Stimulated activated CD4-positive, alpha-beta T cell treated with anti-CD3 and anti-CD28 coated beads, Interleukin-1b, Interleukin-23, amount 100 ng/mL, for 4 hours (primary cell): ENCODE measurements at places on chromosomes 11 and 22.

- no peak for DNase-seq
Measured at GRCh38 chr11:130171534-130171933, 12.0 kb downstream of the ST14 start.

DNA sequence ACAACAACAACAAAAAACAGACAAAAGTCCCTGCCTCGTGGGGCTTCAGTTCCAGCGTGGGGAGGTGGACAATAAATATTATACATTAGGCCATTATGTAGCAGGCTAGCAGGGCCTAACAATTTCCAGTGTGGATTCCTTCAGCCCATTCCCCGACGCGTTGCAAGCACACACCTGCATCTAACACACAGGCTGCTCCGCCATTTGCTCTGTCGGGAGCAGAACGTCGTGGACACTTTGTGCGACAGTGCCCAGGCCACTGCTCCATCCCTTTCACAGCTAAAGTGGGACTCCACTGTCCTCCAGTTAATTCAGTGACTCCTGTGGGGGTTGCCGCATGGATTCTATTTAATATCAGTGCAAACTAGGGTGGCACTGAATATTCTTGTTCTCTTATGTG is 10.9 kb upstream of the FGF3 start:
- no peak for DNase-seq

- DNase-seq = no peak
Measured at GRCh38 chr22:25748140-25748539, 6.2 kb downstream of the MYO18B start.

DNA sequence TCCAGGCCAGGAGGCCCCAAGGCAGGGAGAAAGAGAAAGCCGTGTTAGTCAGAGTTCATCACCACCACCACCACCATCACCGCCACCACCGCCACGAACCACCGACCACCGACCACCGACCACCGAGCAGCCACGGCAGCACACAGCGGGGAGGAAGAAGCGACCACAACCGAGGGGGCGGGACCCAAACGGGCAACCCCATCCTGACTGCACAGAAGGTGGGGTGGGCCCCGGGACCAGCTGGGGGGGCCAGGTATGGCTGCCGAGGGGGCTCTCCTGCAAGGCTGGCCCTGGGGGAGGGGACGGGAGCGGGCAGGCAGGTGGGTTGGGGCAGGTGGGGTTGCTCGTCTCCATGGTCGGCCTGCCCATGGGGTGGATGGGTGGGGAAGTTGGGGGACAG is 34.2 kb downstream of the SYT7 start:
- DNase-seq = no peak

GRCh38 chr11:19176629-19177186 is 25.1 kb downstream of the CSRP3 start:
- no peak for DNase-seq

DNA sequence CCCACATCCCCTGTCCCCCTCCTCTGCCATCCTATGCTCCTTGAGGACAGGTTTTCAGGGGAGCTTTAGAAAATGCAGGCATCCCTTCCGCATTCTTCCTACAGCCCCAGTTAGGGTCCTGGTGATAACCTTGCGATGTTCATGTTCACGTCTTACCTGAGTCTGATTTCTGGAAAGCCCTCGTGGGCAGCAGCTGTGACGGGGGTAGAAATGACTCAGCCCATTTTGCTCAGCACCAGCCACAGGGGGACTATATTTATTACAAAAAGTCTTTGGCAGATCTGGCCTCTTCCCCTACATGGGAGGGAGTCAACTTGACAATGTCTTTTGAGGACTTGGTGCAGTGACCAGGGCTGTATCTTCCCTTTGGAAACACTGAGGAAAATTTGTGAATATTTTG is 12.3 kb downstream of the PKNOX2 start:
- DNase-seq = no peak

DNA sequence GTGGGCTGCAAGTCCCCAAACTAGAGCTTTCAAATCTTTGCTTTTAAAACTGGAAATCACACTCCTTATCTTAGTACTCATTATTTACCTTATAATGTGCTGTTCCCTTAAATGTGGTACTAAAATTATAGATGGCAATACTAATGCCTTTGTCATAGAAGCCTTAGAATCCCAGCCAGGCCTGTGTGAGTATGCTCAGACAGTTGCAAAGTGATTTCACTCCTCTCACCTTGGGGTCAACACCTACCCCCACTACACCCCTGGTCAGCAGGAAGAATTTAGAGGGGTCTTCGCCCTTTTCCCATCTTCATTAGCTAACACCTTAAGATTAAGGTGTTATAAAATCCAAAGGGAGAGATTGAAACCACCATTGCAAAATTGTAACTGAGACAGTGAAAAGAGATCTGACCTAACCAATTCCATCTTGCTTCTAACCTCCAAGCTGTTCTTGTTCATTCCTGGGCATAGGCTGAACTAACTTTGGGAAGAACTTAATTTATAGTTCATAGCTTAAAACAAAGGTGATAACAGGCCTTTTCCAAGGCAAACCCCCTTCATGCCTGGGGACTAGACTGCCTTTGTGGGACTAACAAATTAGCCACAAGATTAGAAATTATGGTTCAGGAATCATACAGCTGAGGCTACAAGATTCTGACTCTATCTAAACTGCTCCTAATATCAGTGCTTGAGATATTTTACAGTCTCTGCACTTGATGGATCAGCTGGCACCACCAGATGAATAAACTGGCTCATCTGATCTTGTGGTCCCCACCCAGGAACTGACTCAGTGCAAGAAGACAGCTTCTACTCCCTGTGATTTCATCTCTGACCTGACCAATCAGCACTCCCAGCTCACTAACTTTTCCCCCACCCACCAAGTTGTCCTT is 10.4 kb upstream of the MRPL17 start:
- DNase-seq = no peak

DNA sequence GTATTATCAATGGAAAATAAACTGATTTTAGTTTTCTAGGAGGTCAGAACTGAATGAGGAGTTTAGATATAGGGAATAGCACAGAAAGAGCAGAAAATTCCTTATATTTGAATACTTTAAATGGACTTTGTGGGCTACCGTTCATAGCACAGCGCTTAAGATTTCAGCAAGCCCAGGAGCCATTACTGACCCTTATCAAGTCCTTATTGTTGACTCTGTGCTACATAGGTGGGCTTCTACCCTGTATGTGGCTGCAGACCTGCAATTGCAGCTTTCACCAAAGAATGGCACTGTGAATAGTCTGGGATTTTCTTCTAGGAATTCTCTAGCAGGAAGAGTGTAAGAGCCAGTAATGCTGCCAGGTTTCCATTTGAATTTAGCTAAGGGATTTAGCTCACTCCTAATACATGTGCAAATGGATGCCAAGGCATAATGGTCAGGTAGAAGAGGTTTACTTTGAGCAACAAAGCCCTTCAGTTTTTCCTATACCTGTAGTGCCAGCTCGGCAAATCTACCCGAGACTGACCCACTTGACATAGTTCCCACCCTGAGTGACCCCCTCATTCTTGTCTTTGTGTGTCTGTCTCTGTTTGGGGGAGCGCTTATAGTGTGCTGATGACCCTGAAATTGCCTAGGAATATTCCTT is 42.5 kb upstream of the DLAT start:
- DNase-seq = no peak

GRCh38 chr11:65424205-65425104 is 1.9 kb downstream of the NEAT1 start:
- DNase-seq = peak; percentile 64

- no peak for DNase-seq
Measured at GRCh38 chr11:6474806-6475500, 1.2 kb upstream of the TRIM3 start.

- DNase-seq = no peak
Measured at GRCh38 chr11:69684651-69685050, 9.5 kb upstream of the LTO1 start.

DNA sequence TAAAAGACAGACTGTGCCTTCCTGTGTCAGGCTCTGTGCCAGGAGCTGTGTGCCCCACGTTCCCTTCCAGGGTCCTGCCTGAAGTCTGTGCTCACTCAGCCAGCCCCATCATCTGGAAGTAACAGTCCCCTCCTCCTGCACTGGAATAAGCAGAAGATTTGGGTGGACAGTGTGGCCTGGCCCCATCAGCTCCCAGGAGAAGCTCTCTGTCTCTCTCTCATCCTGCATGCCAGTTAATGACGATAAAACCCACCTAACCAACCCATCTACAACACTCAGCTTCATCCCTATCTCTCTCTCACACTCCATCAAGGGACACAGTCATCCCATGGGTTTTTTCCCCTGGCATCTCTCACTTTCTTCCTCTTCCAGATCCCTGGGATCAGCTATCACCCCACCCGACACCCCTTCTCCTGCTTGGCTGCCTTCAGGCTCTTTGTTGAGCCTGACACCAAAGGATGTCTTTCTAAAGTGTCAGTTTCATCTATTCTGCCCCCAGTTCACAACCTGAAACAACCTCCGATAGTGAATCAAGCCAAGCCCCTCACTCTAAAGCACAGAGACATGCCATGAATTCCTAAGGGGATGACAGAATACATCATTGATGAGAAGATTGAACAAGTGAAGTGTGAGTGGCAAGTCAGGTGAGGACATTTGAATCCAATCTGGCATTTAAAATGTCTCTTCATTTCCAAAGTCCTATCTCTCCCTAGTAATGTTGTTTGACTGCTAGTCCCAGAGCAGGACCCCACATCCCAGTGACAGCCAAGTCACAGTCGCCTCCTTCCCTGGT is 91.4 kb upstream of the TOP3B start:
- no peak for DNase-seq

DNA sequence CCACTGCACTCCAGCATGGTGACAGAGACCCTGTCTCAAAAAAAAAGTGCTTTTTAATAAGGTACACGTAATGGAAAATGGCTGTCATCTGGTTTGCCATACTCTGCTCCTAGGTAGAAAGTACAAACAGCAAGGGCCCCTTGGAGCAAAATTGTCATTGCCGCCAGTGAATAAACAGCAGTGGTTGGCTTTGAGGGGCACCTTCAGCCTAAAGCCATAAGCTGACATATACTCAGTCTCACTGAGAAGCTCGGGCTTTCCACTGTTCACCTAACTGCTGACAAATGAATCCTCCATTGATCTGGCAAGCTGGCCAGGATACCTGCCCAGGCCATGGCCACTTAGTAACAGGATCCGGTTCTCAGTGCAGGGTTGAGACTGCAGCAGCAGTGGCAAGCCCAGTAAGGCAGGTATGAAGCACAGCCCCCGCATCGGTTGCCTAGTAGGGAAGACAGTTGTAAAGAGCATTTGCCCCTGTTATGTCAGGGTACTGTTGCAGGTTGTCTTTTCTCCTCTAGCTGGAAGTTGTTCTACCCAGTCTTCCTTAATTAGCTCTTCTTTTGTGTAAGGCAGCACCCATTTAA is 38.8 kb downstream of the MARK2 start:
- DNase-seq = no peak

DNA sequence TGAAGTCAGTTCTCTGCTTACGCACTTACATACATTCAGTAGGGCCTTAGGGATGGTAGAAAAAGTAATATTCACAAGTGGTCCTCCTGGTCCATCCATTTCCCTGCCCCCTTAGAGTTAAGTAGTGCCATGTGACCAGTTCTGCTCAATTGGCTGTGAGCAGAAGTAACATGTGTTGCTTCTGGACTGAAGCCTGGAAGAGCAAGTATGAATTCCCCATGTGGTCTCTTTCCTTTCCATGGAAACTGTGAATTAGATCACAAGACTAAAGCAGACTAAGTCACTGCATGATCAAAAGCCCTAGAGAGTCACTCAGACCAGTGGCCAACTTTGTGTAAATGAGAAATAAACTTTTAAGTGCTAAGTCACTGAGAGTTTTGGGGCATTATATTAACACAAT is 341.7 kb upstream of the CADM1 start:
- no peak for DNase-seq

DNA sequence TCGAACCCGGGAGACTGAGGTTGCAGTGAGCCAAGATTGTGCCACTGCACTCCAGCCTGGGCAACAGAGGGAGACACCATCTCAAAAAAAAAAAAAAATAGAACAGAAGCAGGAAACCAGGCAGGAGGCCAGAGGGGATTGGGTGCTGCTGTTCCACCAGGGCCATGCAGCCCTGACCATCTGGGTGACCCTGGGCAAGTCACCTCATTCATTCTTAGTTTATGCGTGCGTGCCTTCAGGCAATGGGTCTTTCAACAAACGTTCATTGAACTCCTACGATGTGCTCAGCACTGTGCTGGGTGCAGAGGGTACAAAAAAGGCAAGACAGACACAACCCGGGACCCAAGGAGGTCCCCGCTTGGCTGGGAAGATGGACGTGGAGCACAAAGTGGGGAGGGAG is 18.3 kb downstream of the RPL3 start:
- DNase-seq = no peak

GRCh38 chr11:8759634-8760033 is 77.0 kb downstream of the RPL27A start:
- DNase-seq = no peak

- no peak for DNase-seq
Measured at GRCh38 chr11:70885281-70886231, 366.8 kb downstream of the SHANK2 start.

DNA sequence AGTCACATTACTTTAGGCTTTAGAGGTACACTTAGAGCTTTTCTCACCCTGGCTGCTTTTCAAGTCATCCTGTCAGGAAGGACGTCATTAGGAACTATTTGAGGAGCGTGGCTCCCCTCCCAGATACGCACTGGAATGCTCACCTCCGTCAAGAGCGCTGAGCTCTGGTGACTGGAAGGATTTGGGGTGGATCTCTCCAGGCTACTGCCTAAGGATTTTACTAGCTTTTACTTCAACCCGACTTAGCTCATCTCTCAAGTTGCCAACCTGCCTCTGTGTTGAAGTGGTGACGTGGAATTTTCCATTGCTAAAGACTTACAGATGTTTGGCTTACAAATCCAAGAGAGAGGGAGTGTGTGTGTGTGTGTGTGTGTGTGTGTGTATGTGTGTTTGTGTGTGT is 355.3 kb upstream of the CCDC90B start:
- no peak for DNase-seq

GRCh38 chr22:34934261-34934660 is 131.7 kb upstream of the ISX start:
- no peak for DNase-seq

GRCh38 chr11:92357841-92358240 is 133.2 kb downstream of the FAT3 start:
- DNase-seq = no peak

GRCh38 chr11:131172011-131172410 is 198.4 kb upstream of the NTM start:
- no peak for DNase-seq

DNA sequence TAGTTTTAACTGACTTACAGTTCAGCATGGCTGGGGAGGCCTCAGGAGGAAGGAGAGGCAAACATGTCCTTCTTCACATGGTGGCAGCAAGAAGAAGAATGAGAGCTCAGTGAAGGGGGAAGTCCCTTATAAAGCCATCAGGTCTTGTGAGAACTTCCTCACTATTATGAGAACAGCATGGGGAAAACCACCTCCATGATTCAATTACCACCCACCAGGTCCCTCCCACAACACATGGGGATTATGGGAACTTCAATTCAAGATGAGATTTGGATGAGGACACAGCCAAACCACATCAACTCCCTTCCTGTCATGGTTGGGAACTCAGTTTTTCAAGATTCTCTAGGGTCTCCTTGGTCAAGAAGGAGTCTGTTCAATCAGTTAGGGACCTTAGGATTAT is 432.9 kb upstream of the CNTN5 start:
- DNase-seq = no peak

GRCh38 chr11:842370-843002 is at the start of the genes POLR2L and TSPAN4:
TSS of gene POLR2L (minus strand) at chr11:842529. CDS start at chr11:842508, 21 bp downstream.
TSS of gene TSPAN4 (plus strand) at chr11:842852. CDS start at chr11:850305, 7,453 bp downstream.
- DNase-seq = peak; percentile 82
